ENCODE measurements at places on chromosomes 5 and 9.
A peak's percentile ranks its signal among the peaks of the same experiment; 100 is the strongest.

GRCh38 chr5:25481463-25481862 is 836.7 kb upstream of the CDH10 start:
- no peak for DNase-seq

- DNase-seq = peak; percentile 57
Observed at GRCh38 chr5:90264689-90265544, 144.6 kb downstream of the CETN3 start.

DNA sequence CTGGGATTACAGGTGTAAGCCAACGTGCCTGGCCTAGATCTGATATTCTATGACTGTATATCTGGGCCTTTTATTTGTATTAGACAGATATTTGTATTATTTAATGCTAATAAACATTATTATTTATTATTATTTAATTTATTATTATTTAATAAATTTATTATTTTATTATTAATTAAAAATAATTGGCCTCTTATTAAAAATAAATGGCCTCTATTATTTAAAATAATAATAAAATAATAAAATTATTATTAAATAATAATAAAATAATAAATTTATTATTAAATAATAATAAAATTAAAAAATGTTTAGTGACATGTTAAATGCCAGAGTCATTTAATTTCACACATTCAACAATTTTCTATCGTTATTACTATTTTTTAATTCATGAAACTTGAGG is 9.8 kb upstream of the COL15A1 start:
- DNase-seq = no peak

- no peak for DNase-seq
Observed at GRCh38 chr9:99069546-99069945, 35.4 kb upstream of the TGFBR1 start.

DNA sequence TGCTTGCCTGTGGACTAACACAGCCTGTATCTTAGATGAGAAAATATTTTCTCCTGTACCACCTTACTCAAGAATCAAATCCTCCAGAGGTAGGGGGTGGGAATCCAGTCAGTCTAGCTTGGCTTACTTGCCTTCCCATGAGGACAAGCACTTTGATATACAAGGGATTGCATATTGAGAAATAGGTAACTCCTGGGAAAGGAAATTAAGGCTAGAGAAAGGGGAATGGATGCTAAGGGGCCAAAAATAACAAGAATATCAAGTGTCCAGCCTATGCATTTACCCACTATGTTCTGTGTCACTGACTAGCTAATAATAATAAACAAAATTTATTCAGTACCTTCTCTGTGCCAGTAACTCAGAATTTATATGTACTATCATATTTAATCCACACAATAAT is 21.4 kb upstream of the SNX2 start:
- DNase-seq = no peak

DNA sequence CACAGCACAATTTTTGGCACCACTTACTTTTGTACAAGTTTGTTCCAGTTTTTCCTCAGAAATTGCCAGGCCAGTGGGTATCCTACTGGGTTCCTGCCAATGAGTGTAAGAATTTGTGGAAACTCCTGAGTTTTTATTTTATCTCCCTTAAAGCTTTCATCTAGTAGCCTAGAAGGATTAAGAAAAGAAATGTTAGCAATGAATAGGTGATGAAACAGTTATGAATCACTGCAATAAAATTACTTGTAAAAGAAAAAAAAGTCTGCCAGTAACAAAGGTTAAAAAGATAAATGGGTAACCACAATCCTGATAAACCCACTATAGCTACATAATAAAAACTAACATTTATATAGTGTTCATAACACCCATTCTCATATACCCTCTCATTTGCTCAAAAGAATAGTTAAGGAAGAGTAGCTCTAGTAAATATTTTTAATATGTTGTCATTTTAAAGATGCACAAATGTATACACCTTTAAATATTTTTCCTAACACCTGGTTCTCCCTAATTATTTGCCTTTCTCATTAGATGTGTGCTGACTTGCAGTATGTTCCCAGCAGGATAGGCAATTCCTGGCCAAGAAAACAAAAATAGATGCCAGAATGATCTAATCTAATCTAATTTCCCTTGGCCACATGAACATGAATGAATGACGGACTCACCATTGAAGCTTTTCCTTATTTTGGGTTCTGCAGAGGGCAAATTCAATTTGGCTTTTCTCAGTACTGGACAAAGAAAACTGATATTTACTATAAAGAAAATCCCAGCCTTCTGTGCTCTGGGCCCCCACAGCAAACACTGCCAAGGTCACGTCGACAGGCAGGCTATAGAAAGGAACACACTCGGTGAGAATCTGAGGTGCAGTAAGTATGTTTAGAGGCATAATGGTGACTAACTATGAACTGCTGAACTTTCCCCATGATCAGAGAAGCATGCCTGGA is 26.4 kb downstream of the ERAP1 start:
- DNase-seq = peak; percentile 37

DNA sequence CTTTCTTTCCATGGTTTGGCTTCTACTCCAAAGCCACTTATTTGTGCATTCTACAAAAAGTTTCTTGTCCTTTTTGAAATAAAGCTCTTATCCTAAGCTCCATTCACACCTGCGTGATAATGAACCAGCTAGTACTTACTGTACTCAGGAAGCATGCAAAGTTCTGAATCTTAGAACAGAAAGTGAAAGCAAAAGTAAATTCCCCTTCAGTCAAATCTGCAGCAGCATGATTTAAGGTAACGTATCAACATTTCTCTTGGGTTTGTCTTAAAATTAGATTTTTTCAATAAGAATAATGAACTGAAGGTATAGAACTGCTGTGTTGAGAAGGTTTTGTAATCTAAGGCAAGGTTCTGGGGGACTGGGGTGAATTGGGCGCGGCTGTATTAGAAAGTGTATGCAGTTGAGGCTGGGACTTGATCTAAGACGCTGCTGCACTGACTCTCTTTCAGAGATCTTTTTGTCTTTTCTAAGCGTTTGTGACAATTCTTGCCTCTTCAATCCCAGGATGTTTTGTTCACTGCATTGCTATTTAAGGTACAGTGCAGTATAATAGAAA is at the start of gene ERAP2:
TSS of gene ERAP2 (plus strand) at position 209 of the 559 bp plus-strand sequence. CDS start 3,186 bp downstream, outside the sequence.
- DNase-seq = peak; percentile 78
